GM20000 (cell line): ENCODE measurements at places on chromosomes 4 and X.

DNA sequence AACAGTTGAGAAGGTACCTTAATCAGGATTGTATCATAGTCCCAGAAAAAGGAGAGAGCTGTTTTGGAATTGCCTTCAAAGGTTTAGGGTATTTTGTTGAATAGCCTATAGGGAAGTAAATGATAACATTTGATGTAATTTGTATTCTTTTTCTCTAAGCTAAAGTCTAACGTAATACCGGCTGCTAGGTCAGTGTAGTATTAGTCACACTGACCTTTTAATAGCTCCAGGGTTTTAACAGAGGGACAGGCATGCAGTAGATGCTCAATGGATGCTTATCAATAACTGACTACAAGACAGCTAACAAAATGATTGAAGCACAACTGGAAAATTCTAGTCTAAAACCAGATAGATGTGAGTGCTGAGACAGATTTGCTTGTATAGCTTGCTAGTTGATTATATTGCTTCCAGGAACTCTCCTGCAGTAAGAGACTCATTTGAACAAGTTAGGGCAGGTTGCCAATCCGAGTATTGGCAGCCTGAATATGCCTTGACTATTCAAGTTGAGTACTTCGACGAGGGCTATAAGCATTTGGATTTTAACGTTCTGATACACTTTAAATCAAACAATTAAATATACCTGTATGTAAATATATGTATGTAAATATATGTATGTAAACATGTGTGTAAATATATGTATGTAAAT, 16.5 kb upstream of the PNPLA4 start:
- DNase-seq, result no peak

DNA sequence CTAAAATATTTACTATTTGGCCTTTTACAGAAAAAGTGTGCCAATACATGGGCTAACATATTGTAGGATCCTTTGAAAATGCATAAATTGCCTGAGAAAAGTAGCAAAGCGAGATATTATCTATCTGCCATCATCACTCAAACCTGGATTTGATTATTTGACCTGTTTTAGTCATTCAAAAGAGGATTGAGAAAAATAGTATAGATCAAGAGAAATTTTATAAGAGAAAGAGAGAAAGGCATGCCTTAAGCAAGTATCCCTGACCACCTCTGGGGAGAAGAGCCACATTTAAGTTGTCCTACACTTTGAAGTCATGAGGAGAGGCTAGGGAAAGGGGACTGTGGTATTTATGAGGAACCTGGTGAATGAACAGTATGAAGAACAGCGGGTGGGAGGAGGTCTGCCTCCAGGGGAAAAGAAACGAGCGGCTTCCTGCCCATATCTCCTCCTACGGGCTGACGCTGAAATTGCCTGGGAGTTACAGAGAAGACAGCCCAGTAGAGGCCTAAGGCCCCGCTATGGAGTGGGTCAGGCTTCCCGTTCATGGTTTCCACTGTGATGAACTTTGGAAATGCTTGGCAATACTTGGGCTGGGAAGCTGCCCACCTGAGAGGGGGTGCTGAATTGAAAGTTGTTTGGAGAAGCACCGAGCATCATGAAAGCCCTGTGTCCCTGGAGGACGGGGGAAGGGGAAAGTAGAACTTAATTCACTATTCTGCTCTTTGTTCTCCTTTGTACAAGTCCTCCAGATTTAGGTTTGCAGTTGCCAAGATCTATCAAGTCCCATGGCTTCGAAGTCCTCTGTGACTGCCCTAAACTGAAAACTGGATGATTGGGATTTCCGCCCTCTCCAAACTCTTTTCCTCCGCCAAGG, 106.9 kb upstream of the ACSL4 start:
- DNase-seq, result no peak

GRCh38 chr4:102693262-102693850, 67.4 kb downstream of the MANBA start:
- no peak for DNase-seq

- no peak for DNase-seq
Observed at GRCh38 chr4:82331814-82332213, 42.0 kb downstream of the HNRNPD start.

DNA sequence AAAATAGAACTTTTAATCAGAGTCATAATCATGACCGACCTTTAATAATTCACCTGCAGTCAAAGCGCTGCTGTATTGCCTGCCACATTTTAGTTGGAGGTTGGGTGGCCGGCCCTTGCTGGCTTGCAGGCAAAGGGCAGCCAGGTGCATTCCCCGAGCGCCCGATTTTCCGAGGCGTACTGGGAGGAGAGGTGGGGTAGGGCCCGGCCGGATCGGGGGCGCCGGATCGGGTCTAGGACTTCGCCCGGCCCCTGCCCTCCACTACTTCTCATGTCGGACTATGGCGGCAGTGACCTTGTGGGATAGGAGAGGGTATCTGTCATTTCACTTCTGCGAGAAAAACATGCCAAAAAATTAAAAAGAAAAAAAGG, 2.5 kb upstream of the RS1 start:
- DNase-seq, result peak; percentile 9
